A549 treated with dexamethasone at 1 μM for 4 hours (cell line): ENCODE measurements at places on chromosomes 4 and X. TPM values are rescaled to one million over a fixed set of nuclear protein-coding genes. Genes with fewer than 3 reads are reported as not detected.

Gene CTAG2
- not detected in 5 replicates for total RNA-seq

Gene C4orf33
- 3.8 to 6.5 TPM (median 4.0 TPM) in 5 replicates for total RNA-seq

Gene VCX3A
- not detected in 5 replicates for total RNA-seq

Gene XAGE1B
- 183 to 315 TPM (median 213 TPM) in 5 replicates for total RNA-seq

Gene TKTL2
- not detected in 5 replicates for total RNA-seq

Gene EMCN
- not detected in 5 replicates for total RNA-seq

Gene CSN1S1
- total RNA-seq, result not detected in 5 replicates

Gene PACRGL
- total RNA-seq, result 10.1 to 13.9 TPM (median 12.7 TPM) in 5 replicates

Gene NAP1L3
- total RNA-seq, result 0.36 to 0.65 TPM (median 0.38 TPM) in 5 replicates

Gene MEPE
- total RNA-seq, result not detected in 5 replicates

Gene MSX1
- 4.6 to 9.2 TPM (median 7.8 TPM) in 5 replicates for total RNA-seq
